ENCODE measurements at places on chromosomes 6 and 20. TPM values are rescaled to one million over a fixed set of nuclear protein-coding genes. Genes with fewer than 3 reads are reported as not detected.

The SLC44A4 gene
- not detected for polyA plus RNA-seq

The BEND3 gene
- polyA plus RNA-seq = 3.4 TPM

The MUC21 gene
- polyA plus RNA-seq = not detected

The EBF4 gene
- 28.4 TPM for polyA plus RNA-seq

The MYCT1 gene
- polyA plus RNA-seq = 0.84 TPM

The SALL4 gene
- 13.6 TPM for polyA plus RNA-seq

The CMTR1 gene
- polyA plus RNA-seq = 41.2 TPM

The AKAP7 gene
- polyA plus RNA-seq = 14.3 TPM

The DHX16 gene
- polyA plus RNA-seq = 27.8 TPM

The FOXF2 gene
- polyA plus RNA-seq = 0.16 TPM

The SLC16A10 gene
- 8.1 TPM for polyA plus RNA-seq

The DNAH8 gene
- polyA plus RNA-seq = not detected

The FAM209A gene
- not detected for polyA plus RNA-seq

The MKKS gene
- 33.0 TPM for polyA plus RNA-seq

The RNF182 gene
- 1.1 TPM for polyA plus RNA-seq
